ENCODE measurements at places on chromosomes 2 and 18. TPM values are rescaled to one million over a fixed set of nuclear protein-coding genes. Genes with fewer than 3 reads are reported as not detected.

PFN4 gene
- total RNA-seq = not detected

SLC14A1 gene
- 51.6 TPM for total RNA-seq

PCARE gene
- total RNA-seq = not detected

PSMG2 gene
- total RNA-seq = 63.4 TPM

POTEC gene
- total RNA-seq = not detected

CCBE1 gene
- 0.05 TPM for total RNA-seq

REG3A gene
- total RNA-seq = not detected

HOXD13 gene
- total RNA-seq = not detected

IGFBP5 gene
- total RNA-seq = not detected

FNDC4 gene
- not detected for total RNA-seq

KIF5C gene
- total RNA-seq = 0.42 TPM

ARHGAP28 gene
- total RNA-seq = not detected

MYO3B gene
- 0.88 TPM for total RNA-seq

SF3B6 gene
- 57.4 TPM for total RNA-seq

FOXI3 gene
- total RNA-seq = not detected

POMC gene
- total RNA-seq = 6.0 TPM

LBX2 gene
- 1.7 TPM for total RNA-seq

STPG4 gene
- total RNA-seq = 0.65 TPM

PTPRN gene
- not detected for total RNA-seq

DSG3 gene
- 0.28 TPM for total RNA-seq
